ENCODE measurements at places on chromosomes 7 and 10. TPM values are rescaled to one million over a fixed set of nuclear protein-coding genes. Genes with fewer than 3 reads are reported as not detected.

GRCh38 chr7:94195201-94195600 is 191.0 kb upstream of the BET1 start:
- no peak for DNase-seq

DNA sequence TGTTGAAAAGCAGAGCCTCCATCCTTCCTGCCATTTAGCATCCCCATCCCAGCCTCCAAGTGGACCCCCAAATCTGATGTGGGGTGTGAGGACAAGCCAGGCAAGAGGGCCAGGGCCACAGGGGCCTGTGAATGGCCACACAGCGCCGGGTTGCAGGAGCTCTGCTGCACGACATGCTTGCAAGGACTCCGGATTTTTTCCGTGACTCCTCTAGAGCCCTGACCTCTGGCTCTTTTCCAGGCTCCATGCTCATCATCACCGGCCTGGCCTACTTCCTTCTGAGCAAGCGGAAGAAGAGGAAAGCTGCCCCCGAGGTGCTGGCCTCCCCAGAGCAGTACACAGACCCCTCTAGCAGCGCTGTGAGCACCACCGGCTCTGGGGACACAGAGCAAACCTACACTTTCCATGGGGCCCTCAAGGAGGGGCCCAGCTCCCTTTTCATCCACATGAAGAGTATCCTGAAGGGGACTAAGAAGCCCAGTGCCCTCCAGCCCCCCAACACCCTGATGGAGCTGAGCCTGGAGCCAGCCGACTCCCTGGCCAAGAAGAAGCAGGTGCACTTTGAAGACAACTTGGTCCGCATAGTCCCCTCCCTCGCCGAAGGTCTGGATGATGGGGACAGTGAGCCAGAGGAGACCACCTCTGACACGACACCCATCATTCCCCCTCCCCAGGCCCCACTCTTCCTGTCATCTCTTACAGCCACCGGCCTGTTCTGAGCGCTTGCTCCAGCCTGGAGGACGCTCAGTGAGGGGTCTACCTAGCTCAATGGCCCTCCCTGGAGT is 23.5 kb downstream of the TMEM72 start:
- DNase-seq: peak; percentile 61

Gene ZNF425
- 1.4 TPM for polyA plus RNA-seq

DNA sequence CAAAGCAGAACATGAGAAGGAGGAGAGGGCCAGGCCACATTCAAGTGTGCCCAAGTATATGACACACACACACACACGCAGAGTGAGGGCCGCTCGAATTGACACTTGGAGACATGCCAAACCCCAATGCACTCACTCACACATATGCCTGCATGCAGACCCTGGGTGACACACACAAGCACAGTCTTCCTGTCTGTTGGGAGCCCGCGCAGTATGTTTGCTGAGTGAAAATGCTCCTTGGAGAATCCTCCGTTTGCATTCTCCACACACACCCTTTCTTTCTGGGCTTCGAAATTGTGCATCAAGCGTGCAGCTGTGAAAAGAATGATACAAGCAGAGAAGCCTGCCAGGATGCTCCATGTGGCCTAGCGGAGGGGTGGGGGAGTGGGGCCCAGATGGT is 120.9 kb downstream of the PLXNA4 start:
- DNase-seq: no peak

GRCh38 chr7:1033546-1034145 is 10.7 kb upstream of the GPR146 start:
- no peak for DNase-seq

DNA sequence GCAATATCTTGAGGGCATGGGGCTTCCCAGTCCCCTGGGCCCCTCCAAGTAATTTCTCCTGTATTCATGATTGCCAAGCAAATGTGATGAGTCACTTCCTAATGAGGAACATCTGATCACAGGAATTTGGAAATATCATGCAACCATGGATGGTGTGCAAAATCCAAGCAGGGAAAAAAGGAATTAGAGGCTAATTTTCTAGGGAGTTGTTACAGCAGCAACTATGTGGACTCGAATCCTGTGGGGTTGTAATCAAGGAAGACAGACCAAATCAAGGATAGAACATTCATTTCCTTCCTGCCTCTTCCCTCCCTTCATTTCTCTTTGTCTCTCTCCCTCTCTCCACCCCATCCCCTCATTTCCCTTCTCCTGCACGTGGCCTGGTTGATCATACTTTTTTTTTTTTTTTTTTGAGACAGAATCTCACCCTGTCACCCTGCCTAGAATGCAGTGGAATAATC is 23.9 kb upstream of the AGFG2 start:
- no peak for DNase-seq

DNA sequence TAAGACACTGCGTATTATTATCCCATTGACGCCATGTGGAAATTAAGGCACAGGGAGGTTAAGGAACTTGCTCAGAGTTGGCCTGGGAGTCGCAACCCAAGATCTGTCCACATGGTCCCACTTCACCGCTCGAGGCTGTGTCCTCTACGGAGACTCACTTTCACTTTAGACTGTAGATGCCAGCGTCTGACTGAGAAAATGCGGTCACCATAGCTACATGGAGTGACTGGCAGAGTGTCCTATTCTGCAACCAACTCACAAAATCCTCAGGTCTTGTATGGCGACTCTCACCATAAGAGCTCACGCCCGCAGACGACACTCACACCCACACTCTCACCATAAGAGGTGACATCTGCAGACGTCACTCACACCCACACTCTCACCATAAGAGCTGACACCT is 257.9 kb downstream of the PTPRN2 start:
- DNase-seq: no peak

GRCh38 chr7:16693601-16694318 is 47.8 kb downstream of the BZW2 start:
- no peak for DNase-seq

GRCh38 chr10:93376372-93377293 is 105.5 kb downstream of the MYOF start:
- no peak for DNase-seq

- peak; percentile 90 for DNase-seq
Observed at GRCh38 chr10:130301021-130301892, 165.1 kb downstream of the GLRX3 start.

DNA sequence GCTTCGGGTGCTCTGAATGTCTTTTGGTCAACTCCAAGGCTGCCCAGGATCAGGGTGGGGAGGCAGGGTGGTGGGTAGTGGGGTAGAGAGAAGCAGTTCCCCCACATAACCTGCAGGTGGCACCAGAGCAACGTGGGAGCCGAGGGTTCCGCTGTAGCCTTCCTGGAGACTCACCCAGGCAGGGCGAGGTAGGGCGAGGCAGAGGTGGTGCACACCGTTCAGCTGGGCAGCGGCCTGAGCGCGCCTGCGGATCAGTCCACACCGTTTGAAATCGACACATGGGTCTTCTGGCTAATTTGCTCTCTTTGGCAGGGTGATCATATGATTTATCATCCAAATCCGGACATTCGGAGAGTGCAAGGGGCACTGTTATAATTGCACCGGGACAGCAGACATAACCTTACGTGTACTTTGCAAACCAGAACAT is 41.4 kb upstream of the MAP3K8 start:
- peak; percentile 87 for DNase-seq

Gene CUZD1
- 0.17 TPM for polyA plus RNA-seq

DNA sequence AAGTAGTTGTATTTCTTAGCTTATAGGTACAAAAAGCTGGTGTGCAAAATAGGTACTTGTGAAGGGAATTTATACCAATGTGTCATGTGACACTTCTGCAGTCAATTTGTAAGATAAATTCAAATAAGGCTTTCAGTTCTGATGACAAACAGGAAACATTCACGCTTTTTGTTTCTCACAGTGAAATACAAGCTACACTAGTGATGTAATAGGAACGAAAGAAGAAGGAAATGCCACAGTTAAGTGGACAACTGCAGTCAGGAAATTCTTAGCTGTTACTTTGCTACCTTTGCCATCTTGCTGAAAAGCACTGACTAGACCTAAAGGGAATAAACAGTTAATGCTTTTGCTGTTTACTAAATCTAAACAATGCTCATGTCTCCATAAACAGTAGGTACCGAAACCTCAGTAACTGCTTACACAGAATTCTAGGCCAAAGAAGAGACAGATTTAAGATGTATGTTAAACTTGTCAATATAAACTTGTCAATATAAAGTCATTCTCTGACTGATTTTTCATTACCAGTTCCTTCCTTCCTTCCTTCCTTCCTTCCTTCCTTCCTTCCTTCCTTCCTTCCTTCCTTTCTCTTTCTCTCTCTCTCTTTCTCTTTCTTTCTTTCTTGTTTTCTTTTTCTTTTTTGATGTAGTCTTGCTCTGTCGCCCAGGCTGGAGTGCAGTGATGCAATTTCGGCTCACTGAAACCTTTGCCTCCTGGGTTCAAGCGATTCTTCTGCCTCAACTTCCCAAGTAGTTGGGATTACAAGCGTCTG is 10.1 kb downstream of the OTUD1 start:
- DNase-seq: no peak

DNA sequence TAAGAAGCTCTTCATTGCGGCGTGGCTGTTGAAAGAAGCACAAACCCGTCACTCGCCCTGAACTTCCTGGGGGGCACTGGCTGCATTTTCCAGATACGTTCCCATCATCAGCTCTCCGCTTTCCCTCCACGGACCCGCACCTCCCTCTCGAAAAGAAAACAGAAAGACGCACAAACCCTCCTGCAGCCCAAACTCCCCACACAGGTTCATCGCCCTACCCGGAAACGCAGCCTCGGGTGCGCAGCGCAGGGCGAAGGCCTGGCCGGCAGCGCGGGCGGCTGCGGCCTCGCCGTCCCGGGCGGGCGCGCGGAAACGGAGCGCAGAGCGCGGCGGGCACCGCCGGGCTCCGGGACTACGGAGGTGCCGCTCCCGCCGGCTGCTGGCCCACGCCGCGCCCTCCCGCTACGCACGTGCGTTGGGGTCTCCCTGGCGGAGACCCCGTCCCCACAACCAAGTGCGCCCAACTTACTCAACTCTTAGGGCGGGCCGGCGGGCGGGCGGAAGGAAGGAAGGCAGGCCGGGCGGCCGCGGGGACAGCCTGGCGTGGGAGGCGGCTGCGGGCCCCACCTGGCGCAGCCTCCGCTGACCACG is 822 bp downstream of the ZNF800 start:
- DNase-seq: no peak

Gene PTPRZ1
- 0.01 TPM for polyA plus RNA-seq

GRCh38 chr7:129453510-129454248 is 19.4 kb downstream of the STRIP2 start:
- no peak for DNase-seq

- no peak for DNase-seq
Observed at GRCh38 chr7:16397501-16398145, 23.7 kb downstream of the CRPPA start.

Gene EBLN1
- polyA plus RNA-seq: not detected

Gene IDI2
- polyA plus RNA-seq: 133 TPM

- DNase-seq: no peak
Observed at GRCh38 chr10:47264797-47265281, 35.2 kb upstream of the GDF10 start.

GRCh38 chr10:93182049-93182327 is 108.3 kb downstream of the CYP26A1 start:
- no peak for DNase-seq

Gene PDE1C
- 0.39 TPM for polyA plus RNA-seq

DNA sequence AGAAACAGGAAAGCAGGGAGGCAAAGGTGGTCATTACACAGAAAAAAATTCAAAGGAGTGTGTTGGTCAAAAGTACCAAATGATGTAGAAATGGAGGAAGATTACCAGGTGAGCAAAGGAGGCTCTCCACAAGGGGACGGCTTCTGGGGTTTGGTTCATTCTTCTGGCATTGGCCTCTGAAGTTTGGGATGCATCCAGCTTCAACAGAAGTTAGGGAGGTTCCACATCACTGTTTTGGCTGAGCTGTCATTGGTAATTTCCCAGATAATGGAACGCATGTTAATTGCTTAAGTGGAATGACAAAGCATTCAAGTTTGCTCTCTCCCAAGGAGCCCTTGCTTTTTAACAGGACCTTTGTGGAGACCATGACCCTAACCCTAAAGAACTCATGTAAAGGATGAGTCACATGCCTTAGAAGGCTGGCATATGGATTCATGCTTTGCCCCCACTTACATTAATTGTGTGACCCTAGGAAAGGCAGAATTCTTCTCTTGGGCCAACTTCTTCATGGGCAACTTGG is 398.6 kb downstream of the GPAM start:
- DNase-seq: no peak

- DNase-seq: no peak
Observed at GRCh38 chr10:111137007-111137406, 60.2 kb downstream of the ADRA2A start.

Gene KNDC1
- not detected for polyA plus RNA-seq

DNA sequence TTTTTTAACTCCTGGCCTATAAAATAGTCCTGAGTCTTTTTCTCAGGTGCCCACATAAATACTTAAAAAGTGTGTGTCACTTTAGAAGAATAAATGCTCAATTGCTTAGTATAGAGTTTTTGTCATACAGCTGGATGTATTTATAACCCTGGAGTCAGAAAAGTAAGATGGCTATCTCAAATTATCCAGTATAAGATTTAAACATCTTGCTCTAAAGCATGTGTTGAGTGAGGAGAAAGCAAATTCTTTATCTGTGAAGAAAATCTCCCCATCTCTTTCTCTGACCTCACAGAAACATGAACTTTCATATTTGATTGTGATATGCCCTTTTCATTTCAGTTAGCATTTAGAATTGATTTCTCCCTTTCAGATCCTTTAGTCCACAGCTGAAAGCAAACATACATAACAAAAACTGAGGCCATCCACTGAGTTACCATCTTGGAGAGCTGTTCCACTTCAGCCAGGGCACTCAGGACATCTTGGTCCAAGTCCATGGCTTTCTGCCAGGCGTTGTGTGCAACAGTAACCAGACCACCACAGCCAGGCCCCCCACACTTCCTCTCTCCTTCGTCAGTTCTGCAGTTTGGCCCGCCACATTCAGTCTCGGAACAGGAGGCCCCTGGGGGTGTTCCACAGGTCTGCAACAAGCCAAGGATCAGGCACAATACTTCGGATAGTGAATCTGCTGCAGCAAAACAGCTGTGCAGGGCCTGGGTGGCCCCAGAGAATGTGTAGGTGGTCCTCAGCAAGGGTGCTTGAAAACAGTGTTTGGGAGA is 40.9 kb downstream of the DLD start:
- DNase-seq: peak; percentile 33

- DNase-seq: no peak
Observed at GRCh38 chr7:131325179-131325840, 2.4 kb upstream of the MKLN1 start.

GRCh38 chr7:63521-64021 is 128.8 kb upstream of the FAM20C start:
- peak; percentile 50 for DNase-seq

DNA sequence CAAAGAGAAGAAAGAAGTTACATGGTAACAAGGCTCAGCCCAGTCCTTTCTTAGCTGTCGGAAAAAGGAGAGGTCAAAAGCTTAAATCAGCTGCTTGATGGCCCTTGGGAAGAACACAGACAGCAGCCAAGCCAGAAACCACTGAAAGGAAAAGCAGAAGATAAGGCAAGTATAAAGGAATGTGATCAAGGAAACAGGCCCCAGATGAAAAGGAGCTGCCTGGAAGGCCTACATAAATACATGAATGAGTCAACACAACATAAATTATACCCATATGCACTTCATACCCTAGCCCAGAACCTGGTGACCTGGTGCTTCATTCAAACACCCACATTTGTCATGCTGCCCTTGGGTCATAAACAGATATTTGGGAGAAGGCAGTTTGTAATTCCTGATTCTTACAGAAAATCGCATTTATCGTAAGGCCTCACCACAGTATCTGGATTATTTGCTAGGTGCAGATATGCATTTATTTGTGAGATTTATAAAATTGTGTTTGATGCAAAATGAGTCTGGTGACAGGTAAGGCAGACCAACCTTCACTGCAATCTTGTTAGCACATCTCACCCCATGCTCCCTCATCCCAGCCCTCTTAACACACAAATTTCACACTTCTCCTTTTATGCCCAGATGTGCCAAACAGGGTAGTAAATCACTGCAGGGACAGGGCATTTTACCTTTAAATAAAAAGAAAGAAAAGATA is 94.9 kb upstream of the KCNIP2 start:
- no peak for DNase-seq

GRCh38 chr7:128304212-128304611 is 39.5 kb downstream of the RBM28 start:
- no peak for DNase-seq
